ENCODE measurements at places on chromosomes 1 and 21.

DNA sequence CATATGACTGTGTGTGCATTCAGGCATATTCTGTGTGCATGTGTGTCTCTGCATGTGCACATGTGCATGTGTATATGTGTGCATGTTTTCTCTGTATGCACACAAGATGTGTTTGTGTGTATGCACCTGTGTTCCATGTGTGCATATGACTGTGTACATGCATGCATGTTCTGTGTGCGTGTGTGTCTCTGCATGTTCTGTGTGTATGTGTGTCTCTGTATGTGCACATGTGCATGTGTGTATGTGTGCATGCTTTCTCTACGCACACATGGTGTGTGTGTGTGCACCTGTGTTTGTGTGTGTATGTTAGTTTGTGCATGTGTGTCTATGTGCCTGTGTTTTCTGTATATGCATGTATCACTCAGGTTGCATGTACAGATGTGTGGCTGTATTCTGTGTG, 42.3 kb downstream of the AJAP1 start:
- DNase-seq, result no peak

GRCh38 chr1:66380452-66381212, 153.3 kb upstream of the SGIP1 start:
- no peak for DNase-seq

DNA sequence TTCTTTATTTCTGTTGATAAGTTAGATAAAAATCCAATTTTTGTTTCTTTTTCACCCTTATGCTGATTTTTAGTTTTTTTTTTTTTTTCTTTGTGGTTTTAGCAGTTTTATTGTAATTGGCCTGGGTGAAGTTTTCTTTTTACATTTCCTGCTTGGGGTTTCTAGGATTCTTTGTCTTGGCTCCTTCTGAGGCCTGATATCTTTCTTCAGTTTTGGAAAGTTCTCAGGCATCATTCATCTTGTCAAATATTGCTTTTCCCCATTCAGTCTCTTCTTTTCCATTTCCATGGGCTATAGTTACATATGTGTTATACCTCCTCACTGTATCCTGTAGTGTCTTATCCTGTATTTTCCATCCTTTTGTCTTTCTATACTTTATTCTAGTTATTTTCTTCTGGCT, 28.5 kb downstream of the ST6GALNAC3 start:
- DNase-seq, result no peak

- no peak for DNase-seq
These were observed 9.7 kb upstream of the FMOD start for GRCh38 chr1:203360547-203361185.

DNA sequence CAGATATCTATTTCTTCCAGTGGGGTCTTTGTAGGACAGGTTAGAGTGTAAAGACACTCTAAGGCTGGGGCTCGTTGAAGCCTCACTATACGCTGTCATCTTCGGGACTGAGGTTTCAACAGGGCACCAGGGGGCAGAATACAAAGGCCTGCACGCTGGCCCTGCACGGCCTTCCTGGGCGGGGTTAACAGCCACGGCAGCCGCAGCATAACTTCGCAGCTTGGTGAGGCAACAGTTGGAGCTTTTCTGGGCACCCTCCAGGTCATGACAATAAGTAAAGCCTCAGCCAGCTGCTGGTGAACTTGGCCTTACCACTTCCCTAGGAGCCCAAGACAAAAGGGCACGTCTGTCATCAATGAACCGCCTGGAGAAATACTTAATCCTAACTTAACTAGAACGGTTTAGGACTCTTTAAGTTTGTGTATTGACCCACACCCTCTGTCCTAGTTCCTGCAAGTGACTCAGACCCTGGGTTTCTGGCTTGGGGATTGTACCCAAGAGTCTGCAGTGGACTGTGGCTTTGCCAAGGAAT, 2.3 kb upstream of the RUNX1 start:
- peak; percentile 71 for DNase-seq

DNA sequence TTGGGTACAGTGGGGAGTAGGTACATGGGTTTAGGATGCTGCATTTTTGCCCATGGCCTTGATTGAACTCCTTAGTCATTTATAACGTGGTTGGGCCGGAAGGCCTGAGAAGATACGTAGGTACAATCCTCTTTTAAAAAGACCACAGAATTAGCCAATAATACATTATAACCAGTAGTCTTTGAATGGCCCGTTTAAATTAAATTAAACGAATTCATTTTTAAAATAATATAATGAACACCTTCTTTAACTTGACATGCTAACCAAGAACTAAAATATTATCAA, 20.1 kb upstream of the ADAR start:
- DNase-seq, result no peak

- DNase-seq, result no peak
These were observed 131.7 kb upstream of the USH2A start for GRCh38 chr1:216554934-216555333.

DNA sequence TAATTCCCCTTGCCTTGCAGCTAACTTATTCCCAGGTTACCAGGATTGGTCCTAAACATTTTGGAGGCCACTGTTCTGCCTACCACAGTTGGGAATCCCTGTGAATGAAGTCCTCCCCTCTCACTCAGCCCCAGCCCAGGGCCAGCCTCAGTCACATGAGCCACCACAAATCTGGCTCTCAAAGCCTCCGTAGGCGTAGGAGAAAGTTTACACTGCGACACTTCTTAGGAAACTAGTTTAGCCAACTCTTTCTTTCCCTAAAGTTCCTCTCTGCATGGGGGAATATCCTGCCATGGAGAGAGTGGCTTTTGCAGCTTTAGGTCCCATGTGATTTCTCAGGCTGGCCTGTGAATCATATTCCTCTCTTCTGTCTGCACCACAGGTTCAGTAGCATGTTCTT, 45.7 kb upstream of the ETV3 start:
- DNase-seq, result no peak
